ENCODE measurements at places on chromosomes 7 and 10. TPM values are rescaled to one million over a fixed set of nuclear protein-coding genes. Genes with fewer than 3 reads are reported as not detected.

- no peak for DNase-seq
Measured at GRCh38 chr7:126210707-126211106, 1042.0 kb downstream of the GRM8 start.

DNA sequence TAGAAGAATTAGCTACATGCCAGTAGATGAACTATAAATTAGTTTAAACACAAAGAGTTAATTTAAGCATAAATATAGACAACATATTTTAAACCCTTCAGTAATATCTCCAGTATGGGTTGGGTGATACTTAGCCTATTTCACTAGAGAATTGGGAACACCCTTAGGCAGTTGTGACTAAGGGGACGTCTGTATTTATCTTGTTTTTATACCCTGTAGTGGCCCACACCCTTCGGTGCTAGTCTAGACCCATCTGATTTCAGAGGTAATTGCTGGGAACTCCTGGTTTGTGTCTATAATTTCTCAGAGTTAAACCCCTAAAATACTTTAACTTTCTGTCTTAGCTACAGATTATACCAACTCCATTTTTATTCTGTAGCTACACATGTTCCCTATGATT lies 11.5 kb upstream of the STEAP4 start:
- DNase-seq = no peak

DNA sequence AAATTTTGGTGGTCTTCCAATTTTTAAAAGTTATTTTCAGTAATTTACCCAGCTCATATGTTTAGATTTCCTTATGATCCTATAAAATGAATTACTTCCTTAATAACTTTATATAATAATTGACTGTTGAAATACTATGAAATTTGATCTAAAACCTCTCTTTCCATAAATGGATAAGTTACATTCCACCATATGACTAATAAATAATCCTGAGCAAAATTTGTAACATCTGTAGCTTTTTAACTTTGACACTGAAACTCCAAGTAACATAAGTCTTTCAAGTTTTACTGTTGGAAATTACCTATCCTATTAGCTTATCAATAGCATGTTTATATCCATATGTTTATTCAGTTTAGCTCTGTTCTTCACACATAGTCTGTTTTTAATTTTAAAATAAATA lies 85.3 kb downstream of the HECTD2 start:
- DNase-seq = no peak

GRCh38 chr10:19762026-19762425 lies 54.2 kb upstream of the PLXDC2 start:
- no peak for DNase-seq

DNA sequence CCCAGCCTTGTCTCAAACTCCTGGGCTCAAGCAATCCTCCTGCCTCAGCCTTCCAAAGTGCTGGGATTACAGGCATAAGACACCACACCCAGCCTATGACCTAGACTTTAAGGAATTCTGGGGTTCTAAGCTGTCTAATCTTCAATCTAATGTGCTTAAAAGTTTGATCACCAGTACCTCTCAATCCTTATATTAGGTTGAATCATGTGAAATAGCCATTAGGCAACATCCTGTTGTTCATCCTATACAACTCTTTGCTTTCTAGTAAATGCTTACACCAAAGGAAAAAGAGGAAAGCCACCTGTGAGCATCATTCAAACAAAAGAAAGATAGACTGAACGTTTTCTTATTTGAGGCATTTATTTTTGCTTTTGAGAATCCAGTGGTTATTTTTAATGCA lies 56.0 kb downstream of the ATOH7 start:
- DNase-seq = no peak

DNA sequence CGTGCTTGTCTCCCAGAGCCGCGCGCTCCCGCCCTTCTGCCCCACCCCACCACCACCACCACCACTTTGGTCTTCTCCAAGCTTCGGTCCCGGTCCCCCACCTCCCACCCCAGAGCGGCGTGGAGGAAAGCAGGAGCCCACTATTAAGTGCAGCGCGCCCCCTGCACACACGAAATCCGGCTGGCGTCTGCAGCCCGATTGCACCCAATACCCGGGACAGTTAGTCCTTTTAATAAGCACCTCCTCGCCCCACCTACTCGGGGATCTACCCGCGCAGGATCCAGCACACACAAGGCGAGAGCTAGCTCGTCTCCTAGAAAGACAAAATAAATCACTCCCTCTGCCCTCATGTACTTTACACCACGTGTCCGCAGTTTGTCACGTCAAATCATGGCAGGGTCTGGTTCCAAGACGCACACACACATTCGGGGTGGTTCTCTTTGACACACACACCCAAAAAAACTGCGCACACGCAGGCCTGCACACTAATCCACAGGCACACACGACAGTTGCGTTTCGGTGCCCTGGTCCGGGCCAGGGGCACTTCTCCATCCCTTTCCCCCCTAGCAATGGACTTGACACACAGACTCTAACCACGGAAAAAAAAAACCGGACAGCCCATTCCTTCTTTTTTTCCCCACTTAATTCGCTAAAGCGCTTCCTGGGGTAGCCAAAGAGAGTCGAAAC lies 1.6 kb downstream of the SFMBT2 start:
- no peak for DNase-seq

GRCh38 chr10:63374991-63375390 lies 90.8 kb downstream of the JMJD1C start:
- DNase-seq = no peak

GRCh38 chr10:58334817-58335305 lies at the start of gene UBE2D1:
Gene UBE2D1, plus strand, starts transcription at chr10:58335006. Its CDS starts 196 bp downstream, at chr10:58335202.
- DNase-seq = no peak

GRCh38 chr10:73867126-73867807 lies 7.1 kb downstream of the CAMK2G start:
- DNase-seq = no peak

DNA sequence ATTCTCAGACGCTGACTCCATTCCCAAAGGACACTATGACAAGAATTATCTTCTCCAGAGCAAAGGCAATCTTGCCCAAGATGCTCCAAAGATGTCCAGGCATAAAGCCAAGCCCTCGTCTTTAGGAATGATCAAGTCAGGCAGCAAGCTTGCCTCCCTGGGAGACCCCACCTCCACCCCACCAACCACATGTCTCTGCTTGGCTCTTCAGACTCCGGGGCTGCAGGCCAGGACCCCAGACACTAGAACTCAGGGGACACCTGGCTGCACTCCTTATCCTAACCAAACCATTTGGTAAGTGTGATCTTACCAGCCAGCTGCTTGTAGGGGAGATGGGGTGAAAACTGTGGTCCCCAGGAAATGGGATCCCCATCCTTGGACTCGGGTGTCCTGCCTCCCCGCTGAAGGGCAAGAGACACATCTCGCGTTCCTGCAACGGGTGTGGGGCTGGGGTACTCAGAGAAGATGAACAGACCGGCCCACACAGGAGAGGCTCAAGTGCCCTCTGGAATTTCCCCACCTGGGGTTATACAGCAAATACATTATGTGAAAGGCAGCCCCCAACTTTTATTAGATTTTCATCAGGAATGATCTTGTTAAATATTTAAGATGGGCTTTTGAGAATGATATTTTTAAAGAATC lies 55.7 kb downstream of the INSIG1 start:
- no peak for DNase-seq

DNA sequence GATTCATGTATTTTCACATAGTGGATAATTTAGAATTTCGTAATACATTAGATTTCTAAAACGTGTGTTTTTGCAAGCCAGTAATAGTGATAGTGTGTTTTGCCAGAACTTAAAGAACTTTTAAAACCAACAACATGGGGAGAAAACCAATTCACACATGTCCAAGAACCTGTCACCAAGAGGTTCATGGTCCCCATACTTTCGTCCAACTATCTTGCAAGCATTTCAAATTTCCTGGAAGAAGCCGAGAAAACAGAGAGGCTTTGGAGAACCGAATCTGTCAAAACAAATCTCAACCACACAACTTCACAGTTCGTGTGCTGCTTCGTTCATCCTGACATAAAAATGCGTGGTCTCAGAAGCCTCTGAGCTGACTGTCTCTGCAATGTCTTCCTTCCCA lies 31.9 kb downstream of the GFRA1 start:
- DNase-seq = no peak

- no peak for DNase-seq
Measured at GRCh38 chr7:135077642-135078041, 70.2 kb upstream of the TMEM140 start.

DNA sequence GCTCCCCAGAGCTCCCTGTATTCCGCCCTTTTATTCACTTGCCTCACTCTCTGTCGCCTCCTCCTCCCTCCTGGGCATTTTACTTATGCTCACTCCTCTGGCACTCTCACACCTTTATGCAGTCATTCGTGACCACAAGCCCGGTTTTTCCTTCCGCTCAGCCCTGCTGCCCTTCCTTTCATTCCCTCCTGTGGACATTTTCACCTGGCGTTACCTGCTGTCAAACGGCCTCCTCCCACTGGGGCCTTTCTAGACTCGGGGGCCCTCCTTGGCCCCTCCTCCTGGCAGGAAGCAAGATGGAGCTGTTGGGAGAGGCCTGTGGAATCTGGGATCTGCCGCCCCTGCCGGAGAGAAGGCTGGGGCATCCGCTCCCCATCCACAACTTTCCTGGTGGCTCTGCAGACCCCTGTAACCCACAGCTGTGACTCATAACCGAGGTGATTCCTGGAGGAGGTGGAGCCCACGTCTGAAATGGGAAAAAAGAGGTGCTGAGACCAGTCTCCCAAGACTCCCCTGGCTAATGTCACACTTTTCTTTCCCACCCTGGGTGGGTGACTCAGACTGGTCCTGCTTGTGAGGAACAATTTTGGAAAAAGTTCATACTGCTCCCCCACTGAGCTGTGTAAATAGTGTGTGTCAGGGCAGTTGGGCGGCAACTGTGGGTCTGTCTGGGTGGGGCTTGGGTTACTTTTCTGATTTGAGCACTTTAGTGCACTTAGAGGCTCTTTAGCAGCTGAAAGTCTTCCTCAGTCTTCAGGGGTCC lies 1.2 kb downstream of the VCL start:
- peak; percentile 80 for DNase-seq

- DNase-seq = no peak
Measured at GRCh38 chr10:12981570-12981969, 19.9 kb downstream of the CCDC3 start.

GRCh38 chr10:89250865-89251408 lies 638 bp downstream of the LIPA start:
- no peak for DNase-seq

Gene SPDYE2
- 0.58 TPM for polyA plus RNA-seq

Gene KAZALD1
- polyA plus RNA-seq = 9.5 TPM

Gene TMEM140
- polyA plus RNA-seq = 27.2 TPM

Gene LEP
- 0.42 TPM for polyA plus RNA-seq

Gene TMEM229A
- polyA plus RNA-seq = 0.16 TPM

Gene HMX2
- 1.4 TPM for polyA plus RNA-seq

Gene ATRNL1
- 23.6 TPM for polyA plus RNA-seq

Gene TMEM60
- polyA plus RNA-seq = 31.6 TPM

Gene TUBAL3
- 0.45 TPM for polyA plus RNA-seq

Gene GNGT1
- polyA plus RNA-seq = not detected

Gene NRP1
- 141 TPM for polyA plus RNA-seq

Gene CAMK1D
- polyA plus RNA-seq = 9.9 TPM

Gene NPC1L1
- 2.5 TPM for polyA plus RNA-seq

Measured in right renal cortex interstitium (tissue), 3 donors.